ENCODE measurements at places on chromosomes 12 and 14. TPM values are rescaled to one million over a fixed set of nuclear protein-coding genes. Genes with fewer than 3 reads are reported as not detected.
A peak's percentile ranks its signal among the peaks of the same experiment; 100 is the strongest.

DNA sequence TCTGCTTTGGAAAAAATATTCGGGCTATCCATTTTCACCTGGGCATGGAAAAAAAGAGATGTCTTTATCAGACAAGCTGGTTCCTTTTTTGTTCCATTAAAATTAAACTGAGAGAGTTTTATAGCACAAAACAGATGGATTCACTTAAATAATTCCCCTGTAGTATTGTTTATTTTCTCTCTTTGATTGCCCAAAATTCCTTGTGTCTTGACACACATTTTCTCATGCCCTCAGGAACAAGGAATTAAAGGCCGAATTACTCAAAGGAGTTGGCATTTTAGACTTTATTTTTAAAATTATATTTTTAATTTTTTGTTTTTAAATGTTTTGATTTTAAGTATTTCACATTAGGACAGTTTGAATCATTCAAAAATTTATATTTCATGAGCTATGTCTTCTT lies 69.6 kb upstream of the SLCO1C1 start:
- DNase-seq, result no peak

ZDHHC22 gene
- not detected for total RNA-seq

- no peak for DNase-seq
These were observed 78.9 kb upstream of the PSMA6 start for GRCh38 chr14:35213143-35213788.

- no peak for DNase-seq
These were observed 50.1 kb downstream of the RASSF3 start for GRCh38 chr12:64660237-64661018.

GRCh38 chr12:78385541-78385940 lies 479.0 kb upstream of the SYT1 start:
- DNase-seq, result no peak

LRP1-AS gene
- total RNA-seq, result not detected

ARMH4 gene
- not detected for total RNA-seq

GRCh38 chr12:108457006-108457733 lies 57.9 kb upstream of the FICD start:
- DNase-seq, result peak; percentile 14

SERPINA12 gene
- total RNA-seq, result not detected

DNA sequence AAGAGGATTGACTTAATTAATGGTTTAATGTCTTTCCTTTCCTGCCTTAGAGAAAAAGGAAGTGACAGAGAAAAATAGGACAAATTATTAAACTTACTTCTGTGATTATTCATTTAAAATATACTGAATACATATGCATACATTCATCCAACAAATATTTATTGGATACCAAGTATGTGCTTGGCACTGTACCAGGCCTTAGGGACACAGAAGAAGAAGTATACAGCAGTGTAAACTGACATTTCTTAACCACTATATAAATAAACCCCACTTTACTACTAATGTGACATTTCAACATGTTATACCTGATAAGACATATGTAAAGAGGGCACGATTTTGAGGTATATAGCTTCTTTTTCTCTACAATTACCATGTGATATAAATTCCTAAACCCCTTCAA lies 53.6 kb downstream of the ERO1A start:
- no peak for DNase-seq

SLC15A5 gene
- not detected for total RNA-seq

DNA sequence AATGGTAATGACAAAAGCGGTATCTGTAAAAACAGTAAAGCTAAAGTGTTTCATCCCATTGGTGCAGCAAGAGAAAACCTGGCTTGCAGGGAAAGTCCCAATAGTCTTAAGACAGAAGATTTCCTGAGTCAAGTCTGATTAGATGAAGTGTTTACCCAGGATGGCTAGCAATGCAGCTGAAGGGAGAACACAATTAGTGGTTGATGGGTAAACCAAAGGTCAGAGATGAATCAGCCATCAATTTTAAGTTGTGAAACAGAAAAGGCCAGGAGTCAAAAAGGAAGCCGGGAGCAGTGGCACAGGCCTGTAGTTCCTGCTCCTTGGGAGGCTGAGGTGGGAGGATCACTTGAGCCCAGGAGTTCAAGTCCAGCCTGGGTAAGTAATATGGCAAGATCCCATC lies 52.6 kb downstream of the SEC23A start:
- no peak for DNase-seq

All from naive thymus-derived CD4-positive, alpha-beta T cell (primary cell).